ENCODE measurements at places on chromosomes 6 and 20.

GRCh38 chr6:132412656-132413498 lies 11.6 kb upstream of the MOXD1 start:
- no peak for DNase-seq

- no peak for DNase-seq
These were observed 97.9 kb upstream of the TSHZ2 start for GRCh38 chr20:52874241-52874640.

- DNase-seq = peak; percentile 28
These were observed 162.6 kb upstream of the SNX9 start for GRCh38 chr6:157660414-157660813.

DNA sequence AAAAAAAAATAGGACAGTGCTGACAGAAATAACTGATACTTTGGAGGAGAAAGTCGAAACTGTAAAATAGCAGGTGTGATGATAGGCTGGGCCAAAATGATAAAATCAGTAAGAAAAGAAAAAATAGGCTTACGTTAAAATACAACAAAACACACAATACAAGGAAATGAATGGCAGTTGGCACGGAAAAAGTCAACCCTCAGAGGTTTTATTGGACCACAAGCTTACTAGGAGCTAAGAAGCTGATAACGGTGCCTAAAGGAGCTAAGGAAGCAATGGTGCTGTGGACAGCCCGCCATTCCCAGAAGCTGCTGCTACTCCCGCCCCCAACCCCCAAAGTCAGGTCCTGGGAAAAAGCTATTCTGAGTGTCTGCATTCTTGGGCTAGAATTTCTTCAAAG lies 55.9 kb upstream of the RNF146 start:
- DNase-seq = no peak

DNA sequence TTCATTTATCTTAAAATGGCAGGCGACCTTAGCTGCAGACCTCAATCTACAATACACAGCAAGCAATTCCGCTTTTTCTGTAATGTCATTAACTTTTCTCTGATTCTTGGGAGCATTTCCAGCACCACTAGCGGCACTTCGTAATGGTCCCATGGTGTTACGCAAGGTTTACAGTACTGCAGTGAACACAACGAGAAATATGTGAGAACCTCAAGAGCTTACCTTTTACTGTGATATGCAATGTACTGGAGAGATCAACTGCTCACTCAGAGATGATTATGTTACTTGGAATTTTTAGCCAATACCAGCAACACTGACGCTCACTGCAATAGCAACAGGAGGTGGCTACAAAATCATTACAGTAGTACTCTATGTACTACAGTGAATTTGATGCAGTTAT lies 2.8 kb upstream of the CEP43 start:
- DNase-seq = no peak

- DNase-seq = peak; percentile 40
These were observed 1.4 kb downstream of the STAU1 start for GRCh38 chr20:49186535-49187329.

GRCh38 chr20:46400253-46400652 lies 6.2 kb downstream of the ELMO2 start:
- no peak for DNase-seq

DNA sequence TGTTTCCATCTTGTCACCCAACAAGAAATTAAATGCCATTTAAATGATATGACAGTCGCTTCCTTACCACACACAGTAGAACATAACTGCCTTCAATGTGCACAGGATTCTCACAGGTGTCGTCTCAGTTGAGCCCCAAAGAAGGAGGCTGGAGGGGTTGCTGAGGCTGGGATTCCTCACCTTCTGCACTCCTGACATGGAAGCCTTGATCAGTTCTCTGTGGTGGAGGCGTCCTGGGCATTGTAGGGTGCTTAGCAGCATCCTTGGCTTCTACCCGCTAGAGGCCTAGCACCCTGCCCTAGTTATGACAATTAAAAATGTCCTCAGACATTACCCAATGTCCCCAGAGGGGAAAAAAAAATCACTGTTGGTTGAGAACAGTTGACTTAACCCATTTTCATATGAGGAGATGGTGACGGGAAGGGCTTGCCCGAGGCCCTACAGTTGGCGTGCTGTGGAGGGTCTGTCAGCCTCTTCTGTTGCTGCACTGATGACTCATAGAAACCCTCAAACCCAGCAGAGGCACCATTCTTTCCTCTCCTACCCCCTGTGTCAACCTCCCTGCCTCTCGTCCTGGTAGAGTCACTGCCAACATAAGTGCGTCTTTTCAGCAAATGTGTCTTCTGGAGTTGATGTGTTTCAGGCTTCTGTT lies 19.3 kb upstream of the ZNF831 start:
- DNase-seq = peak; percentile 69

- DNase-seq = peak; percentile 37
These were observed 142.6 kb downstream of the ARHGAP18 start for GRCh38 chr6:129567374-129567773.

DNA sequence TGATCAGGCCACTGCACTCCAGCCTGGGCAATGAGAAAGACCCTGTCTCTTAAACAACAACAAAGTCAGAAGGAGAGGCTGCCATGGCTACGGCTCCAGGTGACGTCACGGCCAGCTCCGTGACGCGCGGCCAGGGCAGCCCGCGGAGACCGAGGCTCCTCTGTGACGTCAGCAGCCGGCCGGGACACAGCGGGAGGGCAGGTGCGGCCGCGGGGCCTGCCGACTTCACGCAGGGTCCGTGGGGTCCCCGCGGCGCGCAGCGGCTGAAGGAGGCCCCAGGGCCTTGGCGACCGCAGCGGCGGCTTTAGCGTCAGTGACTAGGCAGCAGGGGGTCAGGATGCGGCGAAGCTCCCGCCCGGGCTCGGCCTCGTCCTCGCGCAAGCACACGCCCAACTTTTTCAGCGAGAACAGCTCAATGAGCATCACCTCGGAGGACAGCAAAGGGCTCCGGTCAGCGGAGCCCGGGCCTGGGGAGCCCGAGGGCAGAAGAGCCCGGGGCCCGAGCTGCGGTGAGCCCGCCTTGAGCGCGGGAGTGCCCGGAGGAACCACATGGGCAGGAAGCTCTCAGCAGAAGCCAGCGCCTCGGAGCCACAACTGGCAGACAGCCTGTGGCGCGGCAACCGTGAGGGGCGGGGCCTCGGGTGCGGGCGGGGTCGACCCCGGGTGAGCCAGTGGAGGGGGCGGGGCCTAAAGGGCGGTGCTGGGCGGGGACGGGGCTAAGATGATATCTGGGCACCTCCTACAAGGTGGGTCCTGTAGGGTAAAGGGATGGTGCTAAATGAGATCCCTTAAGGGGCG lies at the start of gene SPAG4:
SPAG4 (plus strand) TSS at position 163 of the 798 bp plus-strand sequence; CDS start at position 338, 175 bp downstream.
- peak; percentile 100 for DNase-seq

DNA sequence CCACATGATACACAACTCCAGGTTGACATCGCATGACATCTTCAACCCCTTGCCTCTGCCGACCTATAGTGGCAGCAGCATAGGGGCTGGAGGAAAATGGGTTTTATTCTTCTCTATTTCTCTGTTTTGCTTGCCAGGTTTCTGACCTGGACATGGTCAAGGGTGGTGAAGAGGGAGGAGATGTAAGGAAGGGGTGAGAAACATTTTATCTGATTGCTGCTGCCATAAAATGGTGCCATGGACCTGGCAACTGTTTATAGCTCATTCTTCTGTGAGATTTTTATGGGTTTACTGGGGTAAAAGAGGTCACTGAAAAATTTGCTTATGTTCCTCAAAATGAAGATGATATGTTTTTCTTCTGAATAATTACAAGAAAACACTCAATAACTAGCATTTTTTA lies 266.7 kb upstream of the FOXQ1 start:
- DNase-seq = no peak

- no peak for DNase-seq
These were observed 12.4 kb upstream of the HLA-G start for GRCh38 chr6:29815118-29815750.

GRCh38 chr6:52286798-52287432 lies 2.4 kb upstream of the MCM3 start:
- DNase-seq = peak; percentile 94

GRCh38 chr20:35881676-35882075 lies 72.6 kb downstream of the SCAND1 start:
- DNase-seq = no peak

DNA sequence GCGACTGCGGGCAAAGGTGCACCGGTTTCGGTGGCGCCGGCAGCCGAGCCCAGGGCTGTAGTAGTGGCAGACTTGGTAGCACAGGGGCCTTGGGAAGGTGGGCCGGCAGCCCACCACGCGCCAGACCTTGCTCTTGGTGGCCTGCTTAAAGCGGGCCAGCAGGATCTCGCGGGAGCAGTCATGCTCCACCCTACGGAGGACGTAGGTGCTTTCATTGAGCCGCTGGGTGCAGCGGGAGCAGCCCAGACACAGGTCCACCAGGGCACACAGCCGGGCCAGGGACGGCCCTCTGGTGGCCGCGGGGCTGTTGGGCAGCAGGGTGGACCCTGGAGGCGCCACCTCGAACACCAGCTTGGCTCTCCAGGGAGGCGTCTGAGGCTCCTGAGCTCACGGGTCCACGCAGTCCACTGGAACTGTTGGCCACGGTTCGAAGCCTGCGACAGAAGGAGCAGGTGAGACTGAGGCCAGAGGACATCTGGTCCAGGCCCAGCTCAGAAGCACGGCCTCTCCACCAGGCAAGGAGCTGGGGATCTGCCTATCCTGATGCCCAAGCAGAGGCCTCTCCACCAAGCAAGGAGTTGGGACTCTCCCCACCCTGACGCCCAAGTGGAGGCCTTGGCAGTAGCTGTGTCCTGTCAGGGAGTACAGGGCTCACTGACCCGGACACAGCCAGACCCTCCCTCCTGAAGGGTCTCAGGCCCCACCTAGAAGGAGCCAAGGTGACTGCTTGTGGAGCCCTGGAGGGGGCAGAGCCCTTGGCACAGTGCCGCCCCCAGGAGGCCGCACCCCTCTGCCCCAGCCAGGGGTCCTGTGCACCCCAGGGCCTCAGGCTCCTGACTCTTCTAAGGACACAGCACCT lies 1.0 kb downstream of the HELZ2 start:
- no peak for DNase-seq

DNA sequence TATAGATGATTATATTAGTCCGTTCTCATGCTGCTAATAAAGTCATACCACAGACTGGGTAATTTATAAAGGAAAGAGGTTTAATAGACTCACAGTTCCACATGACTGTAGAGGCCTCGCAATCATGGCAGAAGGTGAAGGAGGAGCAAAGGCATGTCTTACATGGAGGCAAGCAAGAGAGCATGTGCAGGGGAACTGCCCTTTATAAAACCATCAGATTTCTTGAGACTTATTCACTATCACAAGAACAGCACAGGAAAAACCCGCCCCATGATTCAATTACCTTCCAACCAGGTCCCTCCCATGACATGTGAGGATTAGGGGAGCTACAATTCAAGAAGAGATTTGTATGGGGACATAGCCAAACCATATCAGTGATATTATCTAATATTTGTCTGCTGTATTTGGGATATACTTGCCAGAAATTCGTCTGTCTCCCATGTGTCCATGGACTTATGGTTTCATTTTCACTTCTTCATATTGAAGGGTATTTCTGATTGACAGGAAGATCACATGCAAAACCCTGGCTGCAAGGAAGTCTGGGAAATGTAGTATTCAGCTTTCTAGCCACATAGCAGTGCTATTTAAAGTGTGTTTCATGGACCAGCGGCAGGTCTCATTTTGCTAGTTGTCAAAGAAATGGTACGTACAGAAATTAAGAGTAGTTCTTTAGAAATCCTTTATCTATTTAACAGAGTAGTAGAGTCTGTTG lies 50.5 kb upstream of the PAK5 start:
- DNase-seq = no peak

DNA sequence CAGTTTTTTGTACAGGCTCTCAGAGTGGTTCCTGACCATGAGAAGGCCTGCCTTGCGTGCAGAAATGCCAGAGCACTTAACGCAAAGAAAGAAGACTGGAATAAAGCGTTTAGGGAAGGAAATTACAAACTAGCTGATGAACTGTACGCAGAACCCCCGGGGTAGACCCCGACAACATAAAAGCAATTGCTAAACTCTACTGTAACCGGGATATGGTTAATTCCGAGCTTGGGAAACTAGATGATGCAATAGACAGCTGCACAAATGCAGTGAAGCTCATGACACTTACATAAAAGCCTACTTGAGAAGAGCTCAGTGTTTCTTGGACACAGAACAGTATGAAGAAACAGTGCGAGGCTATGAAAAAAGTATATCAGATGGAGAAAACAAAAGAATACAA lies 35.7 kb downstream of the CITED2 start:
- DNase-seq = no peak

- peak; percentile 23 for DNase-seq
These were observed 7.1 kb upstream of the DDO start for GRCh38 chr6:110422444-110422822.

GRCh38 chr6:79671600-79672266 lies 40.6 kb downstream of the SH3BGRL2 start:
- peak; percentile 89 for DNase-seq

DNA sequence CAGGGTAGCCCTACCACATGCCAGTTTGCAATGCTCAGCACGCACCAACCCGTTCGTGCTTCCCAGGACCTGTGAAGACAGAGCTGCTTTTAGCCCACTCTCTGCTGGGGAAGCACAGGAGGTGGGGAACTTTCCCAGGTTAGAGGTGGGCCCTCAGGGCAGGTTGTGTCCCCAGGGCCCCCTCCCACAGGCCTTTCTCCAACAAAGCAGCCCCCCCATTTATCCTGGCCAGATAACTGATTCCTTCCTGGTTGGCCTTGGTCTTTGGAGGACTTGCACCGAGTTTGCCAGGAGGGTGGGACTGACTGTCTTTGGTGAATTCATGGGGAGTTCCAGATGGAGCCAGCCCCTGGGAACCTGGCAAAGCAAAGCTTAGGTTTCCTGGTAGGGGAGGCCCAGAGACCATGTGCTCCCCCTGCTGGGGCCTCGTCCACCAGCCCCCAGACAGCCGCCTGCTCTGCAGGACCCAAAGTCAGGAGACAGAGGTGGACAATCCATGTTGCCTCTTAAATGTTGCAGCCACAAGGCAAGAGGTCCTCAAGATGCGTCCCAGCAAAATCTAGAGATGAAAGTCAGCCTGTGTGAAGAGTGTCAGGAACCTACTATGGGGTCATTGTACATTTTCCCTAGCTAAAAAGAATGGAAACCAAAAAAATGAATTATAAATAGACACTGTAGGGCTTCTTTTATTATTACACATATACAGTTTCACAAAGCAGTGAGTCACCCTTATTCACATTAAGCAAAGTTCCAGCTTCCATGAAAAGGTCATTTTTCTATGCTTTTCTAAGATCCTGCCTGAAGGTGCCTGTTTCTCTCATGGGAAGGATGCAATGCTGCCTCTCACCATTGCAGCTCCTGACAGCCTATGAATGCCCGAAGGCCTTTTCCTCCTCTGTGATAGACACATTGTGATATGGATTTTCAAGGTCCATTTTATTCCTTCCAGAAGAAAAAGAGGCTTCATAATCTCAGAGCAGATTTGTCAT lies 497.8 kb downstream of the PREX1 start:
- DNase-seq = peak; percentile 35

- no peak for DNase-seq
These were observed 393.8 kb upstream of the IMPG1 start for GRCh38 chr6:76466286-76466685.

- DNase-seq = no peak
These were observed 2.4 kb downstream of the PHACTR2 start for GRCh38 chr6:143680141-143680540.

GRCh38 chr20:60589623-60590022 lies 631.4 kb downstream of the CDH26 start:
- no peak for DNase-seq

All from NCI-H69 (cell line).